ENCODE measurements at places on chromosomes 1 and 21.
A peak's percentile ranks its signal among the peaks of the same experiment; 100 is the strongest.

DNA sequence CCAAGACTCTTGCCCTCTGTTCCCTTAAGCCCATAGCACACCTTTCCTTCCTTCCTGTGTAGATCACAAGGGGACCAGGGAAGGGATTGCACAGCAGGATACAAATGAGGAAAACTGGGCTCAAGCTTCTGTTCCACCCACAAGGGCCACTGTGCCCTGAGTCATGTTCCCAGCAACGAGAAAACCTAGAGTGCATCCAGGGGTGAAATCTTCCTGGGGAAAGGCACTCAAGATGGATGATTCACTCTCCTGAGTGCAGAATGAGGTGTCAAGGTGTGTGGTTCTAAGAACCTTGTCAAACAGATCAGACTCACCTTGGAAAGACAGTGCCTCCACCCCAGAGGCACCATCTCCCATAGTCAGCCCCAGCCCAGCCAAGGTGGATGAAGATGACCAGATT lies 40.7 kb upstream of the EYA3 start:
- no peak for DNase-seq

DNA sequence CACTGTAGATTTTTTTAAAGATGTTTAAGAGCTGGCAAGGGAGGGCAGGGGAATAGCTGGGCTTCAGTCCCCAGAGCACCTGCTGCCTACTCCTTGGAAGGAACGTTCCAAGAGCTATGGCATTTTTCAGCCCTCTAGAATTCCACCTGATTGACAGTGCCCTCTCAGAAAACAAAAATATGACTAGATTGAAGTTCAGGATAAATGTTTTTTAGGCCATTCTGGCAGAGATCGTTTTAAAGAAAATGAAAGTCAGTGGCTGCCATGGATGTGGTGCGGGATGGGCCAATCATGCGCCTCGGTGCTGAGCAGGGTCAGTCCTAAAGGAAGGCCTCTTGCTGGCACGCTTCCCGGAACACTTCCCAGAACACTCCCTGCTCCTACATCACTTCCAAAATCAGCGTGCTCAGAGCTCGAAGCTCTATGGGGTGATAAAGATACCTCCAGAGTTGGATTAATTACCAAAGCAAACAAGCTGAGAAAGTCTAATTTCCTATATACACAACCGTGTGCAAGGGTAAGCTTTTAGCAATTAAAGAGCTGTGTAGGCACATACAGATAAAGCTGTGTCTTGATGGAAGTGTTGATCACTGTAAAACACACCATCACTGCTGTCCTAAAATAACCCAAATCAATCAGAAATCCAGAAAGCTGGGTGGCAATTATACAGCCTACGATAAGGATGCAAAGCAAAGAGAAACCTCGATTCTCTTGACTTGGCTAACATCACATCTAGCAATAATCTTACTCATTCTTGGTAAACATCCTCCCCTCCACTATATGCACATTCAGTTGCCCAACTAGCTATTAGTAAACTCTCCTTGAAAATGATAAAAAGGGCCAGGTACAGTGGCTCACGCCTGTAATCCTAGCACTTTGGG lies 34.6 kb downstream of the TGFBR3 start:
- DNase-seq = no peak

- DNase-seq = no peak
These were observed 10.6 kb downstream of the COL16A1 start for GRCh38 chr1:31693231-31693630.

- DNase-seq = no peak
These were observed 34.0 kb upstream of the ADGRL4 start for GRCh38 chr1:79040424-79041082.

DNA sequence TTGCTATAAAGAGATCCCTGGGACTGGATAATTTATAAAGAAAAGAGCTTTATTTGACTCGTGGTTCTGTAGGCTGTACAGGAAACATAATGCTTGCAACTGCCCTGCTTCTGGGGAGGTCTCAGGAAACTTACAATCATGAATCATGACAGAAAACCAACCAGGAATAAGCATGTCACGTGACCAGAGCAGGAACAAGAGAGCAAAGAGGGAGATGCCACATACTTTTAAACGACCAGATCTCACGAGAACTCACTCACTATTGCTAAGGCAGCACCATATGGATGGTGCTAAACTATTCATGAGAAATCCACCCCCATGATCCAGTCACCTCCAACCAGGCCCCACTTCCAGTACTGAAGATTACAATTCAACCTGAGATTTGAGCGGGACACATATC lies 49.8 kb upstream of the RCC1 start:
- peak; percentile 33 for DNase-seq

DNA sequence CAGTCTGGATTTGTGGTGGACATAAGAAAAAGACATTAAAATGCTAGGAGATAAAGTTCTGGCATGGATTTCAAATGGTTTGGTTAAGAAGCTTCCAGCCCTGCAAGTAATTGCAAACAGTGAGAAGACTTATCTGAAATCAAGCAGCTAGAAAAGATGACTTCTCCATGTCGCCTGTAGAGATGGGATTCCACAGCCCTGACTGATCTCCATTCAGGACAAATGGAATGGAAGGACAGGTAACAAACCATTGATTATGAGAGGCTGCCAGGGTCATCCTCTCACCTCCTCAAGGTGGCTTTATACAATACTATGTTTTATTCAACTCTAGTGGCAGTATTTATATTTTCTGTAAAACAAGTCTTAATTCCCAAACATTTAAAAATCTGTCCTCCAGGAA lies 237.9 kb downstream of the HLX start:
- DNase-seq = no peak

GRCh38 chr1:54107131-54107530 lies 45.7 kb downstream of the CDCP2 start:
- DNase-seq = no peak

- DNase-seq = no peak
These were observed 22.6 kb downstream of the BTG2 start for GRCh38 chr1:203327684-203328457.

DNA sequence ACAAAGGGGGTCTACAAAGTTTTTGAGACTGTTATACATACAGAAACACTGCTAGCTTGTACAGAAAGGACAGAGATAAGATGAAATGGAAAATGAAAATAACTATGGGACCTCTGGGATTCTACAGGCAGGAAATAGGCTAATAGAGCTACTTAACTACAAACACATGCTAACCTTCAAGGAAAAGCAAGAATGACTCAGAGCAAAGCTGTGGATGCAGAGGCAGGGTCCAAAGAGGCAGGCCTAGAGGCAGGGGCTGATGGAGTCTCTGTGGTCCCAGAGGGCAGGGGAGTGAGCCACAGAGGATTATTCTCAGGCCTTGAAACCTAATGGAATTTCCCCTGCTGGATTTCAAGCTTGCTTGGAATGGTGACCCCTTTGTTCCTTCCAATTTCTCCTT lies 18.7 kb upstream of the GOLT1A start:
- peak; percentile 28 for DNase-seq

GRCh38 chr1:212153635-212154034 lies 118.1 kb downstream of the DTL start:
- no peak for DNase-seq

- no peak for DNase-seq
These were observed 6.9 kb upstream of the ANGPTL3 start for GRCh38 chr1:62590255-62590969.

DNA sequence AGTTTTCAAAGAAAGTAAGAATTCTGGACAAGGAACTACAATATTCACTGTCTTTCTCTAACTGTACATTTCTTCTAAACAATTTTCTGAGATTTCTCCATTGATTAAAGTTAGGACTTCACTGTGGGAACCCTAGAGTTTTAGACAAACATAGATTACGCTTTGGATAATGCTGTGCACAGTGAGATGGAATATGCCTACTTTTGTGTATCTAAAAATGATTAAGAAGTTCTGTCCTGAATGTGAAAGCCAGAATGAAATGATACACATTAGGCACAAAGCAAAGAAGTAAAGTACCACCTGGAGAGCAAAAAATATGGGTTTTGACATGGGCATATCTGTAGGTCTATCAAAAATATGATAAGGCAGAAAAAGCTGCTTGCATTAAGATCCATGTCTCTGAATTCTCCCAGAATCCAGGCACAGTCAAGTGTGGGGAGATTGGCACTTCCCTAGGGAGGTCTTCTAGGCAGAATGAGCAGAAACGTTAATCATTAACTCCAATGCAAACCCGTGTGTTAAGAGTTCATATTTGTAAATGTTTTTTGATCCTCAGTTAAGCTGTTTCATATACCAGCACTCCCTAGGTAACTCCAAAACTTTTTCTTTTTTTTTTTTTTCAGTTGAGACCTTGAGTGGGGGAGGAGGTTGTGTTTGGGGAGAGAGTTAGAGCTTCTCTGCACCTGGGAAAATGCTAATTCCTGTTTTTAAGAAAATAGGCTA lies 467.1 kb downstream of the LMO4 start:
- DNase-seq = no peak

GRCh38 chr1:92749024-92749634 lies 35.8 kb downstream of the EVI5 start:
- no peak for DNase-seq

GRCh38 chr1:228140724-228141225 lies 696 bp downstream of the GUK1 start:
- no peak for DNase-seq

DNA sequence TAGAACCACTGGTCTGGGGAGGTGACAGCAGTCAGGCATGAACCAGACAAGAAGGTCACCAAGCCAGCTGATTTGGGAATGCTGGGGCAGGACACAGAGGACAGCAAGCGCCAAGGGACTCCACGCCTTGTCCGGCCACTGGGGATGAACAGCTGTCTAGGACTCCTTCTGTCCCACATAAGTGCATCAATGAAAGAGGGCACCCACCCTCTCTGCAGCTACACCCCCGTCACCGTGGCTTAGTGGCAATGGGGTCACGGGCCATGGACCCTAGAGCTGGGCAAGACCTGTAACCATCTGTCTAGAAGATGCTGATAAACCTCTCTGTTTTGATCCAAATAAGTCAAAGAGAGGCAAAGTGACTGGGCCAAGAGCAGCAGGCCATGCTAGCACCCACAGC lies 16.8 kb downstream of the UBE2G2 start:
- DNase-seq = no peak

DNA sequence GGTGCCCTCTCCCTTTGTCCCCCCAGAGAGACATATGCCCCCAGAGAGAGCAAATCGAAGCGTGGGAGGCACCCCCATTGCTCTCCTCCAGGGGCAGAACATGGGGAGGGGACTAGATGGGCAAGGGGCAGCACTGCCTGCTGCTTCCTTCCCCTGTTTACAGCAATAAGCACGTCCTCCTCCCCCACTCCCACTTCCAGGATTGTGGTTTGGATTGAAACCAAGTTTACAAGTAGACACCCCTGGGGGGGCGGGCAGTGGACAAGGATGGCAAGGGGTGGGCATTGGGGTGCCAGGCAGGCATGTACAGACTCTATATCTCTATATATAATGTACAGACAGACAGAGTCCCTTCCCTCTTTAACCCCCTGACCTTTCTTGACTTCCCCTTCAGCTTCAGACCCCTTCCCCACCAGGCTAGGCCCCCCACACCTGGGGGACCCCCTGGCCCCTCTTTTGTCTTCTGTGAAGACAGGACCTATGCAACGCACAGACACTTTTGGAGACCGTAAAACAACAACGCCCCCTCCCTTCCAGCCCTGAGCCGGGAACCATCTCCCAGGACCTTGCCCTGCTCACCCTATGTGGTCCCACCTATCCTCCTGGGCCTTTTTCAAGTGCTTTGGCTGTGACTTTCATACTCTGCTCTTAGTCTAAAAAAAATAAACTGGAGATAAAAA lies 8.4 kb downstream of the EFNA3 start:
- no peak for DNase-seq

- DNase-seq = no peak
These were observed 98.2 kb downstream of the PTPN14 start for GRCh38 chr1:214453109-214453722.

DNA sequence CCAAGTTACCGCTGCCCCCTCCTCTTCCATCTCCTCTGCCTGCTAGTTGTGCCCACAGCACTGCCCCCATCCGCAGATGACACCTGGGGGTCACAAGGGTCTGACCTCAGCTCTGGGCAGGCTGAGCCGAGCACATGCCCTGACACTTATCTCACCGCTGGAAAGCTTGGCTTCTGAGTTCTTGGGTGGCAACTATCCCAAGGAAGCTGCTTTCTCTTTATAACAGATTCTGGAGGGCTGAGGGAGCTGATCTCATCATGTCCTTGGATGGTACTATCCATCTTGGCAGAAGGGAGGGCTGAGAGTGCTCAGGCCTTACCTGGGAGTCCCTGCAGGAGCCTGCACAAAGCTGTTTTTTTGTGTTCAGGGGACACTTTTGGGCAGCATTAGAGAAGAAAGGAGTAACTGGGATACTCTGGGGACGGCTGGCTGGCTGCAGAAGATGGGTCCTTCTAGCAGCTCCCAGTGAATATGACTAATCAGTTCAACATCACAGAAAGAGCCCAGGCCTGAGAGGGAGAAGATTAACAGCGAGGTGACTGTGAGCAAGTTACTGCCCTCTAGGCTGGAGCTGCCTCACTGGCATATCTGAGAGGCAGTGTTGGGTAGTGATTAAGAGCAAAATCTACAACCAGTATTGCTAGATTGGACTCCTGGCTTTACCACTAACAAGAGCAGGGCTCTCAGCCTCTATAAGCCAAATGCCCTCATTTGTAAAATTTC lies 71.6 kb downstream of the PLXNA2 start:
- no peak for DNase-seq

- DNase-seq = no peak
These were observed 19.3 kb downstream of the RSBN1 start for GRCh38 chr1:113792986-113793385.

DNA sequence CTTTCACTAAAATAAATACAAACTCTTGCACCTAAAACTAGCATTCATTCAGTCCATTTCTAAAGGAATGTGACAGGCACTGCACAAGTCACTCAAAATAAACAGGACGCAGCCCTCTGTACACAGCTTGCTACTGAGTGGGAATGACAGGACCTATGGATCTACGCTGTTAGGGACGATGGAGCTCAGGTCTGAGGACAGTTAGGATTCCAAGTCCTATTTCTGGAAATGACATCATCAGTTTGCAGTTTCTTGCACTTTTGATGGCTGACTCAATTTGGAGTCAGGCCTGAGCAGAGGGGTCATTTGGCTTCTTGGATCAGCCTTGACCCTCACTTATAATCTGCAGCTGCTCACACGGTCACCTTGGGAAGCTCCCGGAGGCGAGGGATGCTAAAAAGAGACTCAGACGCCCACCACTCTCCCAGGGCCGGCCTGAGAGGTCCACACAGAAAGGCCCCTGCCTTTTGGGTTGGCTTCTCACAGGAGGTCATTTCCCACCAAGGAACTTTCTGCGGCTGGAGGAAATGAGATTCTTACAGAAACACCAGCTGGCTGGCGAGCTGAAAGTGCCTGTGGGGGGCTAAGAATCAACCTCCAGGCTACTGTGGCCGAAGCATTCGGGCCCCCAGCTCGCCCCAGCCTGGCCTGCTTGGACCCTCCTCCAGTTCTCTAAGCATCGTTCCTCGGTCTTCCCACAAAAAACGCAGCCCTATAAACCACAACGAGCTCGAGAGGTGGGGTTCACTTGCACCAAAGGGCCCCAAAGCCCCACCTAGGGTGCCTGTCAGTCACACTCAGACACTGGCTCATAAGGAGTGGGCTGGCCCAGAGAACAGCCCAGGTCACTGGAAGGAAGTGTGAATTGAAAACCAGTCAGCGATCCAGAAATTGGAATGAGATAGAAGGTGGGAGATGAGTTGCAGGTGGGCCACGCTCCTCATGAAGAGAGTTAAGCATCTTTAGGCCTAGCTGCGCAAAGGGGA lies 8.9 kb upstream of the PDE9A start:
- no peak for DNase-seq
